Hepatic stellate cell (primary cell): ENCODE measurements at places on chromosomes 1 and 21.

DNA sequence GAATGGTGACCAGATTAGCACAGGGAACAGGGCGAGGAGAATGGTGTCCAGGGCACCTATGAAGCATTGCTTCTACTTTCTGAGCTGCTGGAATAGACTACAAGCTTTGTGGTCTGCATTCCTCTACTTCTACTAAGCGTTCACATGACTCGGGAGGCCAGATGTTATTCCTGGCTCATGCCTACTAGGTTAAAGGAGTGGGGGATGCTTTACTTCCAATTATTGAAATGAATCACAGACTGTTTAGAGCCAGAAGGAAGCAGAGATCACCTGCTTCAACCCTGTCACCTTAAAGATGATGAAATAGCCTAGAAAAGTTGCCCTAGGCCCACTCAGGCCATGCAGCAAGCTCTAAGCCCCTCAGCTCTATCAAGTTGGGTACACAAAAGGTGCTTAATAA lies 633.5 kb downstream of the KIF26B start:
- DNase-seq, result peak; percentile 80

DNA sequence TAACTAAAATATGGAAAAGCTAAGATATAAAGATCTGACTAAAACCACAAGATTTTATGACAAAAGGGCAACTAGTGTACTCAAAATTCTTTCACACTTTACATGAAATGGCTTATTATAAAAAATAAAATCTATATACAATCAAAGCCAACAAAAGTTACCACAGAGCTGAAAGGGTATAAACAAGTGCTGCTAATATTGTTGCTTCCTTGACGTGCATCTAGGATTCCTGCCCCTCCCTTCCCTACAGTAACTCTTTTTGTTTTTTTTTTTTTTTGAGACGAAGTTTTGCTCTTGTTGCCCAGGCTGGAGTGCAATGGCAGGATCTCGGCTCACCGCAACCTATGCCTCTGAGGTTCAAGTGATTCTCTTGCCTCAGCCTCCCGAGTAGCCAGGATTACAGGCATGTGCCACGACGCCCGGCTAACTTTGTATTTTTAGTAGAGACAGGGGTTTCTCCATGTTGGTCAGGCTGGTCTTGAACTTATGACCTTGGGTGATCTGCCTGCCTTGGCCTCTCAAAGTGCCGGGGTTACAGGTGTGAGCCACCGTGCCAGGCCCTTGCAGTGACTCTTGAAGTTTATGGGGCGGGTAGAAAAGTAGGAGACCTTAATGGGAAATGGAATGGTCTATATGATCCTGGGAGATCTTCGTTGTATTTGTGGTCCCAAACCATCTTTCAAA lies 4.5 kb downstream of the SRSF4 start:
- no peak for DNase-seq

DNA sequence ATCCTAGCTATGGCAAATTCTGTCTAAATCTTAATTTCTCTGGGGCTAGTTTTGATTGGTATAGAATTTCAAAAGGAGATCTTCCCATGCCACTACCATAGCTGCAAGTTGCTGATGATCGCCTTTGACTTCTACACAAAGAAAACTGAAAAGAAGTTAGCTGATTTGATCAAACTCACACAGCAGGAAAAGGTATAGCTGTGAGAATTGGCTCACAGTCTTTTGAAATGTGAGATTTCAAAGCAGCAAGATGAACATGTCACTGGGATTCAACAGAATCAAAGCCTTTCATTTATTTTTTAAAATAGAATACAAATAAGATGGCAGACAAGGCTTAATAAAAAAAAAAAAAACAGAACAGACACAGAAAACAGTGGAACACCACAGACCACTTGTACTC lies 7.5 kb upstream of the RGS1 start:
- DNase-seq, result no peak

- no peak for DNase-seq
Observed at GRCh38 chr1:64590316-64590715, 120.4 kb downstream of the CACHD1 start.

GRCh38 chr1:180182643-180183311 lies 28.1 kb downstream of the QSOX1 start:
- no peak for DNase-seq

DNA sequence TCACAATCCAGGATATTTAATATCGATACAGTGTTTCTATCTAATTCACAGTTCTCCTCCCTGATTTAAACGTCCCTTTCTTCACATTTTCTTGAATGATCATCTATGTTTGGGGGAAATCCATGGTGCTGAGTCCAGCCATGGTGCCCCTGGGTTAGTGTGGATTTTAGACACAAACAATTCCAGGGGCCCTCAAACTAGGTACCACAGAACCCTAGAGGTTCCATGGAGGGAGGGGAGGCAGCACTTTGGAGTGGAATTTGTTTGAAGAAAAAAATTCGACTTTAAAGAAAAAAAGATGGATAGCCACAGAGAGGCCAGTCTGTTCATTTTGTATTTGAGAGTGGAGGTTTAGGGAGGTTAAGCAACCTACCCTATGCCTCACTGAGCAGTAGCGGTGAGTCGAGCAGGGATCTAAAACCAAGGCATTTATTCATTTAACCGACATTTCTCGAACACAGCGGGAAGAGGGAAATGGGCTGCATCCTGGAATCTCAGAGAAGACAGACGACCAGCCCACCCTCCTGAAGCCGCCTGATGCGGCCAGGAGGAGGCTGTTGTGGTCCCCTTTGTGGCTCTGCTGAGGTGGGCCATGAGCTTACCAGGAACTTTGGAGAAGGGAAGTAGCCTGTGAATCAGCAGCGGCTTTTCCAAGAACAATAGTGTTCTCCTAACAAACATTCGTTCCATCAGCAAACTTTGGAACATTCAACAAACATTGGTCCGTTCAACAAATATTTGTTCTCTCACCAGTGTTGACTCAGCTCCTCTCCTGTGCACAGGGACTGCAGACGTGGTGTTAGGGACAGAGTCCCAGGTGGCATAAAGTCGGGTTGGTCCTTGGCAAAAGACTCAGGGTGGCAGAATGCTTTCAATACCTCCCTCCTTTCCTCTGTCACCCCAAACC lies 103.5 kb upstream of the ZBTB40 start:
- no peak for DNase-seq

- DNase-seq, result peak; percentile 15
Observed at GRCh38 chr1:186566140-186566855, 105.4 kb upstream of the PDC start.

GRCh38 chr1:185156288-185156853 lies 382 bp downstream of the TRMT1L start:
- DNase-seq, result no peak

- no peak for DNase-seq
Observed at GRCh38 chr1:215625949-215626348, 58.8 kb downstream of the KCTD3 start.

DNA sequence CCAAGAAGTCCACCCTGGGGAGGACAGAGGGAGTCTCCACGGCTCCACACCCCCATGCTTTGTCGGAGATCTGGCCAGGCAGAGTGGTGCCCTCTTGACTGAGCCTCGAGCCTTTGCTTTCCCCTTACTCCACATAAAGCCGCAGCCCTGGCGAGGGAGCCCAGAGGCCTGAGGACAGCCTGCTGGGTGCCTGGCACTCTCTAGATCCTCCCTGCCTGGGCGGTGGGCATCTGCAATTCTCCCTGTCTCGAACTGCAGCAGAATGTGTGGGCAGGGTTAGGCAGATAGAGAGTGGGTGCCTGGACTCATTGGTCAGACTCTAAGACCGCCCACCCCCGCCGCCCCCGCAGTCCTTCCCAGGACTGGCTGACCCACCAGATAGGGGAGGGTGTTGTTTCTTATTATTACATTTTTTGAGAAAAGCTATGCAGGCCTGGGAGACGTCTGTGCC lies 13.9 kb downstream of the EPHX1 start:
- DNase-seq, result no peak

DNA sequence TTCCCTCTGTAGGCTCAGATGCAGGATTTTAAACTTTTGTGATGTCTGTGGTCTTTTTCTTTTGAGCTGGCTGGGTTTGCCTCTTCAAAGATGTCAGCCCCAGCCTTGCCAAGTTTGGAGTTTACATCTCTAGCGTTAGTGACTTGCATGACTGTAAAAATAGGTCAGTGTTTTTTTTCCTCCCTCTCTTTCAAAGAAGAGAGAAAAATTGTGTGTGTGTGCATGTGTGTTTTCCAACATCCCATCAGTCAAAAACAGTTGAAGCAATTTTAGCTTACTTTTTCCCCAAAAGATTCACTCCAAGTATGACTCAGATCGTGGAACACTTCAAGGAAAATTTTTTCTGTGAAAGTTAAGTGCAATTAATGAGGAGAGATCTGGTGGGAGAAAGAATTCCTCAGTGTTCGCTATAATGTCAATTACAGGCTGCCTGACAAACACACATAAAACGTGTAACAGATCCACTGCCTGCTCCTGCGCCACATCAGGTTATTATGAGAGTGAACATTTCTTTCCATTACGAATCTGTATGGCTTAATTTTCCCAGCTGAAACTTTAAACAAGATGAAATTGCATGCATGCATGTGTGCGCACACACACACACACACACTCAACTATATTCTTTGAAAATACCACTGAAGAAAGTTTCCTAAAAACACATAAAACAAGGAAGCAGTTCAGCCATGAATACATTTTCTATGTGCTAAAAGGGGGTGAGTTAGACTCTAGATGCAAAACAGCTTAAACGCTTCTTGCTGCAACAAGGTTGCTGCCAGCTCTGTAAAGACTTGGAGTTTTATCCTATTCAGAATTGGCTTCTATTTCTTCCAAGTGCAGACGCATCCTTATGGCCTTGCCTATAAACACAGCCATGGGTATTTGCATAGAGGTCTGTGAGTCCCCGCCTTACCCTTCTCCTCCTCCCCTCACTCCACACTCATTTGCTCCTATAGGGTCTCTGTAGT lies 55.5 kb downstream of the TLR5 start:
- DNase-seq, result no peak

- DNase-seq, result no peak
Observed at GRCh38 chr1:31221072-31221471, 18.6 kb downstream of the NKAIN1 start.

GRCh38 chr21:25772686-25773085 lies 37.9 kb downstream of the GABPA start:
- no peak for DNase-seq

- DNase-seq, result no peak
Observed at GRCh38 chr1:119569095-119569494, 62.1 kb downstream of the HSD3B1 start.

- DNase-seq, result no peak
Observed at GRCh38 chr1:84642774-84643173, 47.5 kb downstream of the SSX2IP start.

GRCh38 chr1:15148475-15148874 lies 5.1 kb upstream of the TMEM51 start:
- DNase-seq, result no peak

DNA sequence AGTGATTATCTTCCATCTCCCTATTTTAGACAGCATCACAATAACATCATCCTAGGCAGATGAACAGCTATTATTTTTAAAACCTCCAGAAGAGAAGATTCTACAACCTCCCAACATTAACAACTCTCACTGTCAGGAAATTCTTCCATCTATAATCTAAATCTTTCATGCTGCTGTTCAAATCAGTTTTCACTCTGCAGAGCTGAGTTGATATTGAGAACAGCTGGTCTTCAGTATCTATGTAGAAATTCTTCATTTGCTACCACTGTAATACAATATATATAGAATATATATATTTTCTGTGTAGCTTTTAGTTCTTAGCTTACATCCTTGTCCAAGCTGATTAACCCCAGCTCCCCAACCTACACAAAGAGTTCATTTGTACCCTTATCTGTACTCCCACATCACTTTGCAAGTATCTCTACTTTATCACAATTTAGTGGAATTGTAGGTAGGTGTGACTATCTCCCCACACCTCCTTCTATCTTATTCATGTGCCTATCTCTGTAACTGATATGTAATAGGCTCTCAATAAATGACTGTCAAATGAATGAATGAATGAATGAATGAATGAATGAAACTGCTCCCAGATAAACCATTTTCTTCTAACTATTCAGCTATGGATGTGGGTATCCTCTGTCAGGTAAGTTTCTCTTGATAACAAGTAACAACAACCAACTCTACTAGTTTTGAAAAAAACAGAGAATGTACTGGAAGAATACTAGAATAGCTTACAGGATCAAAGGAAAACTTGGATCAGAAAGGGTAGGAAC lies 37.4 kb upstream of the PKN2 start:
- DNase-seq, result no peak
